ENCODE measurements at places on chromosomes 12 and 14.
A peak's percentile ranks its signal among the peaks of the same experiment; 100 is the strongest.

GRCh38 chr12:56724972-56725722 lies at the start of gene NACA:
TSS of gene NACA (minus strand) at chr12:56725299. CDS start at chr12:56724521, 778 bp downstream.
- DNase-seq: peak; percentile 97

- no peak for DNase-seq
These were observed at the start of gene SUOX for GRCh38 chr12:55996715-55997534. TSS of gene SUOX (plus strand) at chr12:55997276. CDS start at chr12:56002222, 4,946 bp downstream.

DNA sequence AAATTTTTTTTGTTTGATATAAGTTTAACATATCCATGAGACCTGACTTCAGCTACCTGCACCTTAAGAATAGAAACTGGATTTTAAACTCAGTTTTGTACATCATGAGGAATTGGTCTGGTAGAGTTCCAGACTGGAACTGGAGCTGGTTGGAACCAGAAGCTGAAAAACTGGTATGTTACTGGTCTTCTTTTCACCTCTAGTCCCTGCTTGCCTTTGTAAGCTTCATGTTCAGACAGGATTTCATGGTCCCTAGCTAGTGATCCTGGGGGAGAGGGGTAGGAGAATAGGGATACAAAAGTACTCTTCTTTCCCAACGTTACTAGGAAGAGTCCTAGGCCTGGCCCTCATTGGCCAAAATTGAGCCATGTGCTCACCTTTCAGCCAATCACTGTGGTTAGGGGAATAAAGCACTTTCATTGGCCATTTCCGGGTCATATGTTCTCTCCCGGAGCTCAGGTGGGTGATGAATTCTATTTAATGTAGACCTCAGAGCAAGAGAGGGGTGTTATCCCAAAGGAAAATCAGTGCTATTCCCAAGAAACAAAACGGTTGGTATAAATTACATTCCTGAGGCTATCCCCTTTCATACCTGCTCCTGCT lies 36.9 kb upstream of the APPL2 start:
- DNase-seq: no peak

DNA sequence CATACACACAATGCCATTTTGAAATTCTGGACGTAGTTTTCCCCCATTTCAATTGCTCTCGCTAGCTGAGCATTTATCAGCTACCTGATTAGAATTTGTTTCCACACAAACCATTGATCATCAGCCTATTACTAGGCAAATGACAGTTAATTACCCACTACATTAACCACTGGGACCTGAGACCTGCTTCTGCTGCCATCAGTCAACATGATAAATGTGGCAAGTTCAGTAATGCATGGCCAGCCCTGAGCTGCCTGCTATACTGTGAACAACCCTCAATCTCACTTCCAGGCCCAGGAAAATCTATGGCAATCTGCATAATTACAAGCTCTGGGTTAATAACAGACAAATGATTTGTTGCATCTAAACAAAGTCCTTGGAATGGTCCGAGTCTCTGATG lies 43.5 kb downstream of the LMO3 start:
- DNase-seq: no peak

DNA sequence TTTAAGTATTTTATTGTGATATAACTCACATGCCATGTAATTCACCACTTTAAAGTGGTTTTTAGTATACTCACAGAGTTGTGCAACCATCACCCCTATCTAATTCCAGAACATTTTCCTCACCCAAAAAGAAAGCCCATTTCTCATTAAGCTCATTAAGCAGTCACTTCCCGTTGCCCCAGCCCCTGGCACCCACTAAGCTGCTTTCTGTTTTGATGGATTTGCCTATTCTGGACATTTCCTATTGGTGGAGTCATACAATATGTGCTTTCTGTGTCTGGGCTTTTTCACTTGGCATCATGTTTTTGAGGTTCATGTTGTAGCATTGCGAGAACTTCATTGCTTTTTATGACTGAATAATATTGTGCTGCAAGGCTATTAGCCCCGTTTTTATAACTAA lies 66.0 kb downstream of the ARL6IP4 start:
- DNase-seq: no peak

DNA sequence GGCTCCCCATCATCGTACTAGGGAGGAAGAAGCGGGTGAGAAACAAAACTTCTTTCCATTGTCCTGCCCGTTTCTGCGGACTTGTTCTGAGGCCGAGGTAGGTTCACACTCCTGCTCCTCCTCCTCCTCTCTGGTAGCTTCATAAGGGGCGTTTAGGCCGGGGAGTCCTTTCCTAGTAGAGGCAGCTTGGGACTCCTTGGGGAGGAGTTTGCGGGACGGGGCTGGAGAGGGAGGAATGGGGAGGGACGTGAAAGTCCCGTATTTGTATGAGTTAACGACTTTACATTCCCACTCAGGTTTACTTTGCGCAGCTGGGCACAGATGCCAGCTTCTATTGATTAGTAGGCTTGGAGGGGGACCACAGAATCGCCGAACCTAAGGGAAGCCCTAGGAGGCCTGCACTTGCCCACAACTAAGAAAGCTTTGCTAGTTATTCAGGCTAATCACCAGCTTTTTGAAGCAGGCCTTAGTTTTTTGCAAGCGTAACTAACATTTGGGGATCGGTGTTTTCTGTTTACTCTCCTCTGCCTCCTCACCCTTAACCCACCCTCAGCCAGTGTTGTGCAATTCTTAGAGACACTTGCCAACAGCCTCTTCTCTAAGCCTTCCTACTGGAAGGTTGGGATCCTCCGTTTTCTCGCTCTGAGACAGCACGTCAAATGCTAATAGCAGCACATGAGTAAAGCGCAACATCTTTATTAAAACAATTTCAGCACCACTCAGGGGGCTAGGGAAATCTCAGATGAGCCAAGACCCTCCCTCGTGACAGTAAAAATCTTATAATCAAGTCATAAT lies 499 bp downstream of the RNASE4 start:
- DNase-seq: no peak

DNA sequence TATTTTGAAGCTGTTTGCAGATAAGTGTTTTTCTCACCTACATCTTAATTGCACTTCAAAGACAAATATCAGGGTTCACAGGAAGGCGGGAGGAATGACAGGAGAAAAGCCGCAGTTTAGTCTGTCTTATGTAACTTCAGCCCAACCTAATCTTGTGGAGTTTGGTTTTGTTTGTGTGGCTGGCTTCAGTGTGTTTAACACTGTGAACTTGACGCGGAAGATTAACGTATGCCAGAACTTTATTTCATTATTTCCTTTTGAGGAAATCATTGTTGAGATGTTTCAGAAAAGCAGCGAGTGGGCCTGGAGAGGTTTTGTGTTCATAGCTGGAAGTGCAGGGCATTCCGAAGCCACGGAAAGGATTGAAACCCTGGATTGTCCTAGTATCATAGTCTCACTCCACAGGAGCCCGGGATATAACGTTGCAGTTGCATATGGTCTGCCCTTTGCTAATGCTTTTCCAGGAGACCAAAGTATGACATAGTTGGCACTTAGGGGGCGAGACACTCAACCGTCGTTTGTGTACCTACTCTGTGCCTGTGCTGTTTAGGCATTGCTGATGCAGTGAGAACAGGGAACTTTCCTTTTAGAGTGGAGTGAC lies 2.0 kb downstream of the PELI2 start:
- no peak for DNase-seq

GRCh38 chr14:77139540-77140358 lies 1.8 kb downstream of the ZDHHC22 start:
- DNase-seq: no peak

DNA sequence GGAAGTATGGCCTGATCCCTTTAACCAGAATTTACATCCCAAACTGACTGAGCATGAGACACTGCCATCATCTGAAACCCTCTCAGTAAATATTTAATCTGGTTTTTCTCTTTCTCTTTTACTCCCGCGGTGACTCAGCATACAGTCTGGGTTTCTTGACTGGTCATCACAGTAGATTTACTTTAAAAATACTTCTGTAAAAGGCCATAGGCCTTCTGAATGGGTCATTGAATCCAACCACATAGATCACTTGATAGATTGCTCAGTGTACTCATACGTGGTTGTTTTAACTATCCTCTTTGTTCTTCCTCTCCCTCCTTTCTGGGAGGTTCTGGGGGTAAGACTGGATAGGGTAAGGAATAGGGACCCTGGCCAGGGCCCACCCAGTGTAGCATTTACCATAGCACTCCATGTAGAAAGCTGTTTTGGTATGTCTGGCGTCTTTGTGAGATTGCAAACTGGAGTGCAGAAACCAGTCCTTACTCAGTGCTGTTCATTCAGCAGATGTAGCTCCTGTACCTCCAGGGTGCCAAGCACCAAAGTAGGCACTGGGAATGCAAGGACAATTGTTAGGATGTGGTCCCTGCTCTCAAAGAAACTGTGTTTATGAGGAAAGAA lies 165.7 kb downstream of the SRGAP1 start:
- no peak for DNase-seq

DNA sequence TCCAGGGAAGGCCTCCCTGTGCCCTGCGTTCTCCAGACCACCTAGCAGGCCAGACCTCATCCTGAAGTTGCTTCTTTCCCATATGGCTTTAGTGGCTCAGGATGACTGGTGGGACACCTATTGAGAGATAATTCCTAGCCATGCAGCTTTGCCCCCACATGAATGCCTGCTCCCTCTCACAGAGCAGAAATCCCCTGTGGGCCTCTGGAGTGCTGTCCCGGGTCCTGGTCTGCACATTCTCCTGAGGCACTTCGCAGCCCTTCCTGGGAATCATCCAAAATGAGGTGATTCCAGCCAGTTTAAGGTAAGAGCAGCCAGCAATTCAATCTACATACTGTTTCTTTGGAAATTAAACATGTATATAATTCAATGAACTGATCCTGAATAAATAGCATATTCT lies 135.9 kb downstream of the GPR65 start:
- DNase-seq: no peak

DNA sequence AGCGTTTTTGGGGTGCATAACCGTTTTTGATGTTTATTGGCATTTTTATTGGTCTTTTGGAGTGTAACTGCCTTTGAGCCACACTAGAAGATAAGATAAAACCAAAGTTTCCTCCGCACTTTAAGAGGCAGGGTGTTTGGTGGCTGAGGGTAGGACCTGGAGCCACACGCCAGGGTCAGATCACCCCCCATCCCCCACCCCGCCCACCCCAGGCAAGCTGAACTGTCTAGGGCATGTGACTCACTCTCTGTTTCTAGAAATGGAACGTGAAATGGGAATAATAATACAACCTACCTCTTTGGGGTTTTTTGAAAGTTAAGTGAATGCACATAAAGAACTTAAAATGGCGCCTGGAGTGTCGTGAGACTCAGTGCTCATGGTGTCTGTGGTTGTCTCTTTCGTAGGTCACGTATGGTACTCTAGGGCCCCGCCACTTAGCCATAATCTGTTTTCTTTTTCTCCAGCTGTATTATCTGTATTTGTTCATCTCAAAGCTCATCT lies 56.0 kb downstream of the PPP2R5C start:
- DNase-seq: no peak

DNA sequence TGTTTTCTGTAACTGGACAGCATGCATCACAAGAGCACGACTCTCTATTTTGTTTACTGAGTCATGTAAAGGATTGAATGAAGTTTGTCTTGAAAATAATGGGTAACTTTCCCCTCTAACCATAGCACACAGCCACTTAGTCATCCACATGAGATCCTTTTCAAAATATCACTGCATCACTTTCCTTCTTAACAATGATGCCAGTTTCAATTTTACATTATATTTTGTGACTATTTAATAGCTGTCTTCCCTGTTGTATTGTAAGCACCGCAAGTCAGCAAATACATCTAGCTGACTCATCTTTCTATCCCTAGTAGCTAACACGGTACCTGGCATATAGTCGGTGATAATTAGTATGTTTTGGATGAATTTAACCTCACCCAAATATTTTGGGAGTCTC lies 83.3 kb upstream of the PPM1H start:
- DNase-seq: no peak

DNA sequence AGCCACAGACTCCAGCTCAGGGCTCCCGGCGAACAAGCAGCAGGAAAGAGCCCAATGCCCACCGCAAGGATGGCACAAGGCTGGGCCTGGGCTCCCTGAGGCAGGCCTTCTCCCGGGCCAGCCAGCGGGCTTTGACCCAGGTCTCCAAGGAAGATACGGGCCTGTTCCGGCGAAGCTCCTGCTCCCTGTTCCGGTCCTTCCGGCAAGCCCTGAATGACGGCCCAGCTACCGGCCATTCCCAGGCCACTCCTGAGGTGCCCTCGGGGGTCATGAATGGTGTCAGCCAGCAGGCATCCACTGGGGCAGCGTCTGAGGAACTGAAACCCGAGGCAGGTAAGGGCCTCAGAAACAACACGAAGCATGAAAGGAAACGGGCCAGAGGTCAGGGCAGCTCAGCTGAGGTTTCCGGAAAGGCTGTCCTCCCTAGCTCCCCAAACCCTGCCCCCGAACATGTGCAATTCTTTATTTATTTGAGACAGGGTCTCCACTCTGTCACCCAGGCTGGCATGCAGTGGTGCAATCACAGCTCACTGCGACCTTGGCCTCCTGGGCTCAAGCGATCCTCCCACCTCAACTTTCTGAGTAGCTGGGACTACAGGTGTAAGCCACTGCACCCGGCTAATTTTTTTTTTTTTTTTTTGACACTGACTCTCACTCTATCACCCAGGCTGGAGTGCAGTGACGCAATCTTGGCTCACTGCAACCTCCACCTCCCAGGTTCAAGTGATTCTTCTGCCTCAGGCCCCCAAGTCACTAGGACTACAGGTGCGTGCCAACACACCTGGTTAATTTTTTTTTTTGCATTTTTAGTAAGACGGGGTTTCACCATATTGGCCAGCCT lies 6.0 kb downstream of the EXOC3L4 start:
- DNase-seq: no peak

DNA sequence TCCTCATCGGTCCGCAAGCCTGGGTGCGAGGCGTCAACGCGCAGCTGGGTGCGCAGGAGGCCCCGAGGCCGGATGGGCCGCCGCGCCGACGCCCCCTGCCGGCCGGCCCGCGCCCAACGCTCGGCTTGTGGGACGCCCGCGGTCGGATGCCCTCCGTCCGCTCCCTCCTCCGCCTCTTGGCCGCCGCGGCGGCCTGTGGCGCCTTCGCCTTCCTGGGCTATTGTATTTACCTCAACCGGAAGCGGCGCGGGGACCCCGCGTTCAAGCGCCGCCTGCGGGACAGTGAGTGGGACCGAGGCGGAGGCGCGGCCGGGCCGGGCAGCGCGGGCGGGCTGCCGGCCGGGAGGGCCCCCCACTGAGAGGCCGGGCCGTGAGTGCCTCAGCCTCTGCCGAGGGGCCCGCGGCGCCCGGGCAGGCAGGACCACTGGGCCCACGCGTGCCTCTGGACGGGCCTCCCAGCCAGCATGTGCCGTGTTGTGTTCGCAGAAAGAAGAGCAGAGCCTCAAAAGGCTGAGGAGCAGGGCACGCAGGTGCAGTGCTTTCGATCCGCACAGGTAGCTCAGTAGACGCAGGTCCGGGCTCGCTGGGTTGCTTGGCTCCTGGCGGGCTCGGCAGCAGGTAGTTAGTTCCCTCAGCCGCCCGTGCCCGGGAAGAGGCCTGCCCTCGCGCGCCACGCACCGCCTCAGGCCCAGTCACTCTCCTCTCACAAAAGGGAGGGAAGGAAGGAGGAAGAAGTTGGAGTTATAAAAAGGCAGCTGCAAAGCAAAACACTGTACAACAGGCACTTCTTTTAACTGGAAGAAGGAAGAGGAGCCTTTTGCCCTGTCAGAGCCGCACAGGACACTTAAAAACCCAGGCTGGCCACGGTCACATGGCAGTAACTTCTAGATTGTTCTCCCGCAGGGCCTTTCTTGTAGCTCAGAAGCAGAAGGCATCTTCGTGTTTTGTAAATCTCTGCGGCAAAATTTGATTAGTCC lies at the start of gene TOMM20L:
Gene TOMM20L, plus strand, starts transcription at position 119 of the 977 bp plus-strand sequence. Its CDS starts 28 bp downstream, at position 147.
- peak; percentile 45 for DNase-seq

GRCh38 chr12:25550186-25550585 lies 2.9 kb downstream of the LMNTD1 start:
- no peak for DNase-seq

Data from stimulated activated CD8-positive, alpha-beta memory T cell treated with anti-CD3 and anti-CD28 coated beads, Interleukin-7, amount 100 ng/mL, for 24 hours (primary cell).